ENCODE measurements at places on chromosomes 16 and 17.

DNA sequence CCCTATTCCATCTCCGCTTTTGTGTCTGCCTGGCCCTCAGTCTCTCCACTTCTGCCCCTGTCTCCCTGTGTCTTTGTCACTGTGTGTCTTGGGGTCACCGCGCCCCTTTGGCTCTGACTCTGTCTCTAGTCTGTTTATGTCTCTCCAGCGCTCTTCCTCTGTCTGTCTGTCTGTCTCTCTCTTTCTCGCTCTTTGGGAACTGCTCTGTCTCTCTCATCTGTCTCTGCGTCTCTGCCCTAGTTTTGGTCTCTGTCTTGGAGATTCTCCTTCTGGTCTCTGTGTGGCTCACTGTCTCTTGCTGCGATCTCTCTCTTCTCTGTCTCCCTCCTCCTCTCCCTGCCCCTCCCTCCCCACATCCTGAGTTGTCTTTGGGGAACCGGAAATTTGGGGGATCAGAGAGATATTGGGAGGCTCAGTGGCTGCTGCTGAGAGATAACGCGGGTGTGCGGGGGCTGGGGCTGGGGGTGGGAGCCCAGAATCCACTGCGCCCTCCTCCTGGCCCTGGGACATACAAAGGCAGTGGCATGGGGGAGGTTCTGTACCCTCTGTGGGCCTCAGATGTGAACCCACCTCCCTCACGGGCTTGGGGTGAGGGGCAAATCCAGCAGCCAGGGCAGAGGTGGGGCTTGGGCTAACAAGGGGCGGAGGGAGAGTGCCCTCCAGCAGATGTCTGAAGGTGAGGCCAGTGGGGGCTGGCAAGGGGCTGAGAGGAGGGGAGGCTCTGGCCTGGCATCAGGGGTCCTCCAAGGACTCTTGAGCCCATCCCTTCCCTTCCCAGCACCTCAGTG lies 24.4 kb downstream of the LAT start:
- DNase-seq, result no peak

GRCh38 chr16:28873543-28874201 lies 4.6 kb upstream of the ATP2A1 start:
- DNase-seq, result peak; percentile 55

GRCh38 chr16:88703486-88704309 lies 2.5 kb downstream of the RNF166 start:
- DNase-seq, result peak; percentile 60

DNA sequence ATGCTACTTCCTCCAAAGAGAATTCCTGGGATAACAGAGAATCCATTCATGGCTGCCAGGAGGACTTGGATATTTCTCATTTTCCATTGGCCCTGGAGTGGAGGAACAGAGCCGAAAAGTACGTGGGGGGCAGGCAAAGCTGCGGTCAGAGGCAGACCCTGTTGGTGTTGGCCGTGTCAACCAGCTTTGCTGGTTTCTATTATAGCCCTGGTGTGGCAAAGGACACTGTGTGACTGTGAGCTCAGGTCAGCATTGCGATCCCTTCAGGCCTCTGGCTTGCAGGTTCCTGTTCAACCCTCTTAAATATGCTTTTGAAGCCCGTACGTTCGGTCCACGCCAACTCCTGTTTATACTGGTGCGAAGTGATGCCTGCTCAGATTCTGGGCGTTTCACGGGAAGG lies 596.2 kb downstream of the MAF start:
- no peak for DNase-seq

DNA sequence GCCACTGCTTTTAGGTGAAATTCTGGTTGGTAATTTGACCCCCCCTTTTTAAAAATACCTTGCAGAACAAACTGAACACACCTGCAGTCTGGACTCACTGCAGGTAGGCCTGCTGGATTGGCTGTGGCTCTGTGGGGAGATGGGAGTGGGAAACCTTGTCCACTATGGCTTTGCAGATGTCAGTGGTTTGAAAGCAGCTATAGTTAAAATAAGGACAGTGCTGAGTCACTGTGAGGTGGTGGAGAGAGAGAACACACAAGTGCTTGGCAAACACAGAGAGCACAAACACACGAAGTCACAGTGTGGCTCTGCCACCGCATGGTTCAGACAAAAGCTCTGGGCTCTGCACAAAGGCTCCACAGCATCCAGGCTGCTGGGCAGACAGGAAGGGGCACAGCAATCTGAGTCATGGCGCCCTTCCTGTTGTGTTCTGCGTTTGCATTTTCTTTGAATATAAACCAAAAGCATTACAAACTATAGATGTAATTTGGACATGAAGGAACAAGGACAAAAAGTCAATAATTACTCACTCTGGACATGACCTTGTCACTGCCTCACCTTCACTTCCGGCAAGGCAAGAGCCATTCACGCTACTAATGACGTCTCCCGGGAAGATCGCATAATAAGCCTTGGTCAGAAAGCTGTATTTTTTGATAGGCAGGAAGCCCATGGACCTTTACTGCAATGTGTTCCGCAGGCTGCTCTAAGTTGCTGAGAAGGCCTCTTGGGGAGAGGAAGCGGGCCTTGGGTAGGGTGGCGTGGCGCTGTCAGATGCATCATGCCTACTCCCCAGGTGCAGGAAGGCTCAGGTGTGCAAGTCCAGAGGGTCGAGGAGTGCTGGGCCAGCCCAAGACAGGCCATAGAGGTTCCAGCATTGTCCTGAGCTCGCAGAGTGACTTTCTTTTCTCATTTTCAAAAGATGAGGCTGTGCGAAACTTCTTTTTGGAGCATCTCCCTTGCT lies 60.1 kb upstream of the MED9 start:
- no peak for DNase-seq

- no peak for DNase-seq
Observed at GRCh38 chr17:33267271-33267790, 25.8 kb downstream of the ASIC2 start.

DNA sequence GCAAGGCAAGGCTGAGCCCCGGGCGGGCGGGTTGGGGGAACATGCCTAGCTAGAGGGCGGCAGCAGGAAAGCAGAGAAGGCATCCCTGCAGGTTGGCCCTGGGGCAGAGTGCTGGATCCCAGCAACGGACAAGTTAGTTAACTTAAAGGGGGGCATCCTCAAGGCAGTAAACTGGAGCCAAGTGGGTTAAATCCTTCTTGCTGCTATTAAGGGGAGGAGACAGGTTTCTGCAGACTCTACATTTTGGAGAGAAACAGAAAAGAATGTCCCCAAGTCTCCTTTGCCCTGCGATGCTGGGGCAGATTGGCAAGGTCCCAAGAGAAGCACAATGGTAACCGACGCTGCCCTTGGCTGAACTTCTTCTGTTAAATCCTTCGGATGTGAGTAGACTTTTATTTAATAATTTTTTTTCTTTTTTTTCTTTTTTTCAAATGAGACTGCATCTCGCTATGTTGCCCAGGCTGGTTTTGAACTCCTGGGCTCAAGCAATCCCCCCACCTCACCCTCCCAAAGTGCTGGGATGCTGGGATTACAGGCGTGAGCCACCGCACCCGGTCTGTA lies 14.0 kb downstream of the ATP5PD start:
- peak; percentile 10 for DNase-seq

DNA sequence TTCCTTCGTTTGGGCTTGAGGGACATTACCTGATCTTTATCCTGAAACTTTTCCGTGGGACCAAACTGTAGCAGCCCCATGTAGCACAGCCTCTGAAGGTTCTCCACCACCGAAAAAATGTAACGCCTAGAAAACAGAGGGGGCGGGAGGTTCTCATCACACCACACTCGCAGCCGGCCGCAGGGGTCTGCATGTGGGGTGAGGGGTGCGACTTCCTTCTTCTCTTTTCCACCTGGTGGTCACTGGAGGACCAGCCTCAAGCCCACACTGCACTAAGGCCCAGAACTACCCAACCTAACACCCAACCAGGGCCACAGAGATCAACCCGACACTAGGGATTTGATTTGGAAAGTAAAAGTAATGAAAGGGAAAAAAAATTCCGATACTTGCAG lies 57.1 kb downstream of the GTF3C1 start:
- DNase-seq, result no peak

DNA sequence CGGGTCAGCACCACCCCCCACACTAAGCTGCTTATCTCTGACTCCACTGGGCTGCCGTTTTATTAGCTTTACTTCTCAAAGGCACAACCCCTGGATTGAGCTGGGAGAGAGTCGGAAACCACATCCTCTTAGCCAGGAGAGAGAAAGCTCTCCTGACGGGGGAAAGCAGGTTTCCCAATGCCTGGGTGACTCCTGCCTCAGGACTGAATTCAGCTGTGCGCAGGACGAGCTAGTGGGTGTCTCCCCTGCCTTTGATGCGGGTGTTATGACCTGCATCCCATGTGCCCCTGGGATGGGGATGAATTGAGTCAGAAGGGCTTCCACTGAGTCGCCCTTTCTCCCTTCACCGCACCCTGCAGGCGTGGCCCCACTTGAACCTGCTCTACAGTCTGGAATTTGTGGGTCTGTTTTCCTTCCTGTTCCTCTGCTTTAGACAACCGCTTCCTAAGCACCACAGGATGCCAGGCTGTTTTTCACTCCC lies 819.2 kb upstream of the EEF2KMT start:
- DNase-seq, result no peak

- DNase-seq, result no peak
Observed at GRCh38 chr17:31261601-31262000, 35.4 kb downstream of the OMG start.

DNA sequence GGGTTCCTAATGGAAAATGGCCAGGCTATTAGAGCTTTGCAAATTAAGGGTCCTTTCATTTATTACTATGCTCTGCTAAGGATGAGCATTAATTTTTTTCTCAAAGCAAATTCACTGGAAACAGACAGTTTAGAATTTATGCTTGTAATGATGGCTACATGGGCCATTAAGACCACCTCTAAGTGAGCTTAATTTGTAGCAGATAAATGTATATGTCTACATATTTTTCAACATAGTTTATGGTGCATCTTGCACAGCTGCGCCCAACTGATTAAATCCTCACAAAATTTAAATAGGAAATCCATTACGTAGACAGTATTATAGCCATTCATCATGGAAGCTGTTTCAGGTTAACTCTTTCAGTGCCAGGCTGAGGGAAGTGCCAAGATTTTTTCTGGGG lies 220.9 kb downstream of the CBLN1 start:
- no peak for DNase-seq

GRCh38 chr17:13016881-13017654 lies 759 bp downstream of the ELAC2 start:
- no peak for DNase-seq

GRCh38 chr16:70526403-70526802 lies 2.8 kb downstream of the SF3B3 start:
- no peak for DNase-seq

GRCh38 chr17:64148017-64148631 lies 18.2 kb upstream of the ERN1 start:
- DNase-seq, result no peak

DNA sequence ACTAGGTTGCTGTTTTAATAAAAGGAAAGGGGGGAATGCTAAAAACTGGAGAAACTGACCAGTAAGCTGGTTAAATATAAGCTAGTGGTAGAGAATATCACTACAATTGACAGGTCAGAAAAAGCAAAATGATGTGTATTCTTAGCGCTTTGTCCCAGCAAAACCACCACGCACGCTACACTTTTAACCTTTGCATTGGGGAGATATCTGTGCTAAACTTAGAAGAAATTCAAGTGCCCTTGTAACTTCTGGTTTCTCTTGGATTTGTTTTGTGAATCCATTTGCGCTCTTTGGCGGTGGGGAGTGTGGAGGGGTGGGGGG lies 1.4 kb downstream of the GAN start:
- no peak for DNase-seq

DNA sequence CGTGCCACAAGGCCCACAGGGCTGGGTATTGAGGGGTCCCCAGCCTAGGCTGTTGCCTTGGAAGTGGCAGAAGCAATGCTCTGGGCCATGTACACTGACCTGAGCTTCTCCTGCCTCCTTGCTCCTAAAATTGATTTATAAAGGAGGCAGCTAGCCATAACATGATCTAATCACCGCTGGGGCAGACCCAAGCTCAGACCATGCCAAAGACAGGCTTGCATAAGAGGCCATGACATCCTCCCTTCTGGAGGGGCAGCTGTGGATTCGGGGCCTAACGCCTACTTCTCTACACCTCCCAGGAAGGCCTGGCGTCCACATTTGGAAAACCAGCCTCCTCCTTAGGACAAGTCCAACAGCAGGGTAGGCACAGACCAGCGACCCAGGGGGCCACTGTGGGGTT lies 12.3 kb downstream of the HSD11B2 start:
- no peak for DNase-seq

GRCh38 chr16:26454102-26454501 lies 612.6 kb upstream of the C16orf82 start:
- DNase-seq, result no peak

DNA sequence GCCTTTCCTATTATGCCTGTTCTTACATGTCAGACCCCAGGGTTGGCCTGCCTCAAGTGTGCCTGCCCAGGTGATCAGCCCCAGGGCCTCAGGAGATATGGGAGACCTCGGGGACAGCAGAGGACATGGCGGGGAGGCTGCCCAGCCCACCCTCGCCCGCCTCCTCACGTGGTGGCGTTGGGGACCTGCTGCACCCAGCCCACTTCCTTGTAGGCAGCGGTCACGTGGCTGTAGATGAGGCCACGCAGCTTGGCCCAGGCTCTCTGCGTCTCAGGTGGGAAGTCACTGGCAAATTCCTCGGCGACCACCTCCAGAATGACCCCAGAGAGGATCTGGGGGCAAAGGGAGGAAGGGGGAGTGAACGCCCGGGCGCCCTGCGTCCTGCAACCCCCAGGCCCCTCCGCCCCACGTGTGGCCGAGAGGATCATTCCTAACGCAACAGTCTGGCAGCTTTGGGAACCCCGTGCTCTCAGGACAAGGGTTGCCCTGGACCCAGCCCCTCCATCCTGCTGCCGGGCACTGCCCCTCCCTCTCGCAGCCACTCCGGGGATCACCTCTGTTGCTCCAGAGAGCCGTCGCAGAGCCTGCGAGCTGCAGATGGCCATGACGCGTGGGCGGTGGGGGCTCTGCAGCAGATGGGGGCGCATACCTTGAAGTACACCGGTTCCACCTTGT lies 6.6 kb downstream of the CYGB start:
- DNase-seq, result no peak

GRCh38 chr17:33263396-33263795 lies 29.7 kb downstream of the ASIC2 start:
- DNase-seq, result no peak
